ENCODE measurements at places on chromosomes 2 and 18.
A peak's percentile ranks its signal among the peaks of the same experiment; 100 is the strongest.

- DNase-seq, result no peak
These were observed 104.4 kb upstream of the SALL3 start for GRCh38 chr18:78875016-78875777.

- DNase-seq, result no peak
These were observed 6.6 kb upstream of the NCK2 start for GRCh38 chr2:105737980-105738657.

GRCh38 chr2:69505710-69506109 is 68.5 kb upstream of the NFU1 start:
- DNase-seq, result no peak

DNA sequence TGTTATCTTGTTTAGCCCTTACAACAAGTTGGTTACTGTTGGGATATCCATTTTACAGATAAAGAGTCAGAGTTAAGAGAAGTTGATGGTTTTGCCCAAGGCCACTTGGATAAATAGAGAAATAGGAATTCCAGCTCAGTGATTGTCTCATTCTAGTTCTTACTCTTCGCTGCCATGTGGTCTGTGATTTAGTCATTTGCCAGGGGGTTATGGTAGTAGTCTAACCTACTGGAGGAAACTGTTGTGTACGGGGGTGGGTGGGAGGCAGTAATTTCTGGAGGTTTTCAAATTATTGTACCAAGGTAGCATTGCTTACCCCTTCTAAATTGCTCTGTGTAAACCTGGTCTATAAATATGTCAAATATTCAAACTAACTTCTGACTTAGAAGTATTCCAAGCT is 110.4 kb downstream of the MAP2 start:
- DNase-seq, result no peak

DNA sequence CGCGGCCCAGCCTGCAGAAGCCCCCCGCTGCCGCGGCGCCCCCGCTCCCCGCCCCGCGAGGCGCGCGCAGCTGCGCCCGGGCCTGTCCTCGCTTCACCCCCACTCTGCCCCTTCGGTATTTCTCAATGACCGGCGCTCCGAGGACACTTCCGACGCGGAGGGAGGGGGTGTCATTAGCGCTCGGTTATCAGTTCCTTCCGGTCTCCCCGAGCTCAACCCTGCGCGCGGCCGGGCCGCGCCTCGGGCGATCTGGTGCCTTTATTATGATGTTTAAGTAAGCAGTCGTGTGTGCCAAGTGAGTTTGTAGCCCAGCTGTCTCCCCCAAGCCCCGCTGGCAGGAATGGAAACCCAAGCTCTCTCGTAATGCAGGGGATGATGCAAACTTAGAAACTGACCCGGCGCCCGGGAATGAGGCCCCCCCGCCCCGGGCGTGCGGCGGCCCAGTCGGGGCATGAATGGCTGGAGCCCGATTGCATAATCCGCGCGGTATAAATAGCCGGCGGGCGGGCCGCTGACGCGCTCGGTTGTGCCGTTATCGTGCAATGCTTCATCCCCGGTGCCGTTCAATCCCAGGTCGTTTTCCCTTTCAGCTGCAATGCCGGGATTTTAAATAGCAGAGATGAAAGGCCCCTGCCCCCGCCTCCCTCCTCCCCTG is 3.9 kb upstream of the SPRED2 start:
- peak; percentile 99 for DNase-seq

DNA sequence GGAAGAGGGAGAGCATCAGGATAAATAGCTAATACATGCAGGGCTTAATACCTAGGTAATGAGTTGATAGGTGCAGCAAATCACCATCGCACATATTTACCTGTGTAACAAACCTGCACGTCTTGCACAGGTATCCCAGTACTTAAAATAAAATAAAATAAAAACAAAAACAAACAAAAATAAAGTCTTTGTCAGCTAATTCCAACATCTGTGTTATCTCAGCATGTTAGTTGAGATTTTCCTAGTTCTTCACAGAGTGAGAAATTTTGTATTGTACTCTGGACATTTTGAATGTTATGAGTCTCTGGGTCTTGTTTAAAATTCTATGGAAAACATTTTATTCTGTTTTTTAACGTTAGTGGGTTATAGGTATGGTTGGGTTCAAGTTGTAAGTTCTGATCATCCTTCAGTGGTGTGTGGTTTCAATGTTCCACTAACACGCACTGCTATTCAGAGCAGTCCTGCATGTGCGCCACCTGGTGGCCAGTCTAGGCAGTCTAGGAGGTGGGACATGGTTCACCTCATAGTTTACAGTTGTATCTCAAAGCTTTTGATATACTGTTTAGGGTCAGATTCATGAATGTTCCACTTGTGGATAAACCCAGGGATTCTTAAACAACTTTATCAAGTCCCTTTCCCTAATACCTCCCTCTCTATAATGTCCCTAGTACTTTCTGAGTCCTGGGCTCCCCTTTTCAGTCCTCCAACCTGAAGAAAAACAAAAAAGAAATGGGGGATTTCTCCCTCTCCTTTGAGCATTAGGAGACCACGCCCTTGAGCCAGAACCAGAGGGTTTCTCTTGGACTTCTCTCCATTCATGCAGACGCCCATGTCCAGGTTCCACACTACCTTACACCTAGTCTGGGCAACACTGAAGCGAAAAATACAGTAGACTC is 213.4 kb upstream of the GATA6 start:
- DNase-seq, result peak; percentile 45

GRCh38 chr2:206383669-206384068 is 59.7 kb upstream of the ADAM23 start:
- DNase-seq, result no peak

DNA sequence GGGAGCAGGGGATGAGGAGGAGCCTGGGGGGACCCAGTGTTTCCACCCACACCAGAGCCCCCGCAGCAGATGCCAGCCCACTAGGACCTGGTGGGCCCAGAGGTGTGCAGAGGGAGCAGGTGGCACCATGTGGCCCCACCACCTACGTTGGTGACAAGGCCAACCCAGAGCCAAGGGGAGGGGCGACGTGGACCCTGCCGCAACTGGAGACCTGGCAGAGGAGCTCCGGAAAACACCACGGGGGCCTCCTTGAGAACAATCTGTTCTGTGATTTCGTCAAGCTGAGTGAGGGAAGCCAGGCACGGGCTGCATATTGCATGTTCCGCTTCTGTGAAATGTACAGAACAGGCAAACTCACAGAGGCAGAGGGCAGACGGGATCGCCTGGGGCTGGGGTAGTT is 49.1 kb upstream of the GPC1 start:
- DNase-seq, result no peak

DNA sequence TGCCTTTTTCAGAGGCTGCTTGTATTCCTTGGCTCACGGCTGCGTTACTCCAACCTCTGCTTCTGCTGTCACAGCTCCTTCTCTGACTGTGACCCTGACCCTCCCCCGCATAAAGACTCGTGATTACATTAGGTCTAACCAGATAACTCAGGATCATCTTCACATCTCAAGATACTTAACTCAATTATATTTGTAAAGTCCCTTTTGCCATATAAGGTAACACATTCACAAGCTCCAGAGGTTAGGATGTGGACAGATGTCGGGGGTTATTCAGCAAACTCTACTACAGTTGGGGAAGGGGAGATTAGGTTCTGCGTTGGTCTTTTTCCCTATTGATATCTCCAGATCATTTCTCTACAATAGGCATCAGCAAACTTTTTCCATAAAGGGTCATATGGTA is 76.9 kb downstream of the EVA1A start:
- DNase-seq, result no peak

- no peak for DNase-seq
These were observed 30.9 kb downstream of the NRXN1 start for GRCh38 chr2:51000849-51001617.

DNA sequence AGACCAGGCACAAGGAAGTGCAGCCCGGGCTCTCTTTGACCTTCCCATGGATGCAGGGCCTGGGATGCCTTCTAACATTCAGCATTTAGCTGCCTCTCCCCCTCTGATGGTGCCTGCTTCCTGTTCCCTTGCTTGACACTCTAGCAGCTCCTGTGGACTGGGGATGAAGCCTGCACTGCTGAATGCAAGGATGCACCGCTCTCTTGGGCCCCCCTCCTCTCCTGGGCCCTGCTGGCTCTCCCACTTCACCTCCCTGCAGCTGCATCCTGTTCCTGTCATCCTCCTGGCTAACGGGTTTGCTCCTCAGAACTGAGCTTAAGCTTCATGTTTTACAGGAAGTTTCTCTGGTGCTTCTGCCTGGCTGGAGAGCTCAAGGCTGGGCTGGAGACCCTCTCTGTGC is 254.1 kb downstream of the TSN start:
- DNase-seq, result no peak

- DNase-seq, result peak; percentile 67
These were observed 36.9 kb upstream of the BMPR2 start for GRCh38 chr2:202339071-202339870.

All from fibroblast of gingiva (primary cell).